ENCODE measurements at places on chromosomes 13 and 19.

DNA sequence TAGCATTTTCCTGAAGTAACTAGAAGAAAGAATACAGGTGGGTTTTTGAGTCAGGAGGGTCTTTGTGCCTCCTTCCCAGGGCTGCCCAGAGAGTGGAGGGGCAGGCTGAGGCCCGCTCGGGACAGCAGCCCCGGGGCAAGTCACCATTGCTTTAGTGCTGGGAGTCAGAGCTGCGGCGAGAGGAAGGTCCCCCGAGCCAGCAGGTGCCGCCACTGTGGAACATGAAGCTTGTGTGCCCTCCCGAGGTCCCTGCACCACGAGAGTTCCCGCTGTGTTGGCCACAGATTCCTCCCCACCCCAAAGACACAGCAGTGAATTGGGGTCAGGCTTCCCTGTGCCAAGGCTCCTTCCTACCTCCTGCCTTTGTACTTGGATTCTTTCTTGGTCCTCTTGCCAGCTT, 50.9 kb upstream of the TEX29 start:
- DNase-seq, result no peak

- no peak for DNase-seq
These were observed 16.1 kb downstream of the LSM14A start for GRCh38 chr19:34188408-34188807.

DNA sequence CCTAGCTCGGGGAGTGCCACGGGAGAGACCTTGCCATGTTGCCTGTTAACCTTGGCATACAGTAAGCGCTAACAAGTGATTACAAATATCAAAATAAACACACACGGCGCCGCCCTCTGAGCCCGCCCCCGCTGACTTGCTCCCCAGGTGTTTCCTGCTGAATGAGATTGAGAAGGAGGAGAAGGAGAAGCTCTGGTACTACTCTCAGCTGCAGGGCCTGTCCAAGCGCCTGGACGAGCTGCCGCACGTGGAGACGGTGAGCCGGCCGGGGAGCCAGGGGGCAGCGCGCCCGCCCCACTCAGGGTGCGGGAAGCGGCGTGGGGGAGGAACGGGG, 5.0 kb downstream of the APC2 start:
- DNase-seq, result no peak

DNA sequence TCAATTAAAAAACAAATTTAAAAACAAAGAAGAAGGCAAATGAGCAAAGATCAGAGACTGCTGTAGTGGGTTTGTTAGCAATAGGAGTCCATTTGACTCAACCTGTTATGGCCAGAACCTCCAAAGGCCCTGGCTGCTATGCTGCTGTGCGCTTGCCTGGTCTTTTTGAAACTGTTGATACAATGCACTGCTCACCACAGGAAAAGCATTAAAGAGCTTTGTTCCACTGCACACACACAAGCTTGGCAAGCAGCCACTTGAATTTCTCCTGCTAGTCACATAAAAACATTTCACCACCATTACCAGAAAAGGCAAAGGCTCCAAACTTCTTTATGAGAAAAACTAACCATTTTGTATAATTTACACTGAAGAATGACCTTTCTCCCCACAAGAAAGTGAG, 132.2 kb downstream of the FREM2 start:
- no peak for DNase-seq

- no peak for DNase-seq
These were observed 372.7 kb downstream of the ZNF536 start for GRCh38 chr19:30744741-30745475.

DNA sequence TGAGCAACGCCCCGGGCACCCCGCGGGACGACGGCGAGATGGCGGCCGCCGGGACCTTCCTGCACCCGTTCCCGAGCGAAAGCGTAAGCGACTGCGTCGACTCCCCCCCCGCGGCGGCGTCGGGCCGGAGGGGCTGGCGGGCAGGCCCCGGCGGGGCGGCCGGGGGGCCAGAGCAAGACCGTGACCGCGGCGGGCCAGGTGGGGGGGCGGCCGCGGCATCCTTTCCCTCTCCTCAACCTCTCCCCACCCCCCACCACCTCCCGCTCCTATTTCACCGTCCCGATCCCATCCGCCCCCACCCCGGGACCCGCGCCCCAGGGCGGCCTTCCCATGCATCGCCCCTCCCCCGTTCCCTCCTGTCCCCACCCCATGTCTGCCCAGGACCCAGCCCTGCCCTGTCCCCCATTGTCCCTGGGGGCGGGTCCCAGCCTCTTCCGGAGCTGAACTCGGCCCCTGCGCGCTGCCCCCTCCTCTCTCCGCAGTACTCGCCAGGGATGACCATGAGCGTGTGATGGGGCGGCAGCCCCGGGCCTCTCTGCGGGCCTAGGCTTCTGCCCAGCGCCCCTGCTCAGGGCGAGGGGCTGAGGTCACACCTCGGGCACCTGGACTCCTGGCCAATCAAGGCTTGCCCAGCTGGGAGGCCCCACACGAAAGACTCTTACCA, 4.1 kb downstream of the ISYNA1 start:
- DNase-seq, result no peak

DNA sequence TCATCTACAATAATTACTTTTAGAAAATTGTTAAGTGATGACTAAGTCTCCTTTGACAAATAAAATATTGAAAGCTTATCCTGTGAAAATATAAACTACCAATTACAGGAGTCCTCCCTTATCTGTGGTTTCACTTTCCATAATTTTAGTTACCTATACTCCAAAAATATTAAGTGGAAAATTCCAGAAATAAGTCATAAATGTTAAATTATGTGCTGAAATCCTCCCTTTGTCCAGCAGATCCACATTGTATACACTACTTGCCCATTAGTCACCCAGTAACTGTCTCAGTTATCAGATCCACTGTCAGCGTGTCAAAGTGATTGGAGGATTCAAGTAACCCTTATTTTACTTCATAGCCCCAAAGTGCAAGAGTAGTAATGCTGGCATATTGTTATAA, 98.1 kb downstream of the SERP2 start:
- DNase-seq, result peak; percentile 7

DNA sequence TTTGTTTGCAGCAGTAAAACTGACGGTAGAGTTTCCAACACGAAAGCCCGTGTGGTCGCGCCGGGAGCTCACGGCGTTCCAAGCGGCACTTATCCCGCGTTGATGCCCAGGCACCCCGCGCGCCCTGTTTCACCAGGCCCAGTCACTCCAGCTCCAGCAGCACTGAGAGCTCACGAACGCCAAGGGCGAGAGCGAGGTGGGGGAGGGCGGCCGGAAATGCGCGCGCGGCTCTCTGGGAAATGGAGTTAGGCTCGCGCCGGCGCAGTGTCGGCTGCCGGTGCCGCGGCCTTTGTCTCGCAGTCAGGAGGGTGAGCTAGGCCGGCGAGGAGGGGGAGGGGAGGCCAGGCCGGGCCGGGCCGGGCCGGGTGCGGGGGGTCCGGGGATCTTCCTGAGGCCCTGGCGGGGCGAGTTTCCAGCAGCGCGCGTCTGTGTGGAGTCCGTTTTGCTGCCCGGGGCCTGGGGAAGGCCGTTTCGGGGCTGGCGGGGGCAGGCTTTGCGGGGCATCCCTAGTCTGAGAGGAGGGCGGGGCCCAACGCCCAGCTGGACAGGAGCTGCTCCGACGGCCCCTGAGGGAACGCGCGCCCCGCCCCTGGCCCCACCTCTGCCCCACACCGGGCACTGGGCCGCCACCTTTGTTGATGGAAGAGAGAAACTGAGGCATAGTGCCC, at the start of gene ZNF135:
TSS of gene ZNF135 (plus strand) at position 280 of the 668 bp plus-strand sequence. CDS start 721 bp downstream, outside the sequence.
- peak; percentile 35 for DNase-seq

DNA sequence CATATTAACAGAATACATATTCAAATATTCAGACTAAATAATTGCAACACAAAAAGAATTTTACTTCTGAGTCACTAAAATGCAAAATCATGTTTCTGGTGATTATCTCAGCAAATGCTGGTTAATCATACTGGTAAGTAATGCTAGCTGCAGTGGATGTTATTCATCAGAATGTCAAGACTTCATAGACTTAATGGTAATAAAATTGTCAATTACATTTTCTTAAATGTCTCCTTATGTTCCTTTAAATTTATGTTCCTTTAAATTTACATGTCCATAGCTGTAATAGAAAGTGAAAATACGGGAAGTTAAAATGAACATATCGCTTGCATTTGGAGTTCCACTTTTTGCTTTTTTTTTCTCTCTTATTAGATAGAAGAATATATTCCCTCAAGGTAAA, 853.0 kb downstream of the SLITRK6 start:
- DNase-seq, result no peak

DNA sequence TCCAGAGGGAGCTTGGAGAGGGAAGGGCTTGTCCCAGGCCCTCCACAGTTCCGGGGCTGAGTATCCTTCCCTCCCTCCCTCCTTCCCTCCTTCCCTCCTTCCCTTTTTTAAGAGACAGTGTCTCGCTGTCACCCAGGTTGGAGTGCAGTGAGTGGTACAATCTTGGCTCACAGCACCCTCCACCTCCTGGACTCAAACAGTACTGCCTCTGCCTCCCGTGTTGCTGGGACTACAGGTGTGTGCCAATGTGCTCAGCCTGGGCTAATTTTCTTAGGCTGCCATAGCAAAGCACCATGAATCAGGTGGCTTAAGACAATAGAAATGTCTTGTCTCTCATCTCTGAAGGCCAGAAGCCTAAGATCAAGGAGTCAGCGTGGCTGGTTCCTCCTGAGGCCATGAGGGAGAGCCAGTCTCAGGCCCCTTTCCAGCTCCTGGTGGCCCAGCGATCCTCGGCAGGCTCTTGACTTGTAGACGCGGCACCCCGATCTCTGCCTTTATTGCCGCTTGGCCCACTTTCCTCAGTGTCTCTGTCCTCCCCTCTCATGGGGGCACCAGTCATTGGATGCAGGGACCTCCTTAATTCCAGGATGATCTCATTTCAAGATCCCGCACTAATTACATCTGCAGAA, 47.5 kb downstream of the CRTC1 start:
- DNase-seq, result no peak

GRCh38 chr13:90233933-90234672, 1113.4 kb upstream of the MIR17HG start:
- no peak for DNase-seq

DNA sequence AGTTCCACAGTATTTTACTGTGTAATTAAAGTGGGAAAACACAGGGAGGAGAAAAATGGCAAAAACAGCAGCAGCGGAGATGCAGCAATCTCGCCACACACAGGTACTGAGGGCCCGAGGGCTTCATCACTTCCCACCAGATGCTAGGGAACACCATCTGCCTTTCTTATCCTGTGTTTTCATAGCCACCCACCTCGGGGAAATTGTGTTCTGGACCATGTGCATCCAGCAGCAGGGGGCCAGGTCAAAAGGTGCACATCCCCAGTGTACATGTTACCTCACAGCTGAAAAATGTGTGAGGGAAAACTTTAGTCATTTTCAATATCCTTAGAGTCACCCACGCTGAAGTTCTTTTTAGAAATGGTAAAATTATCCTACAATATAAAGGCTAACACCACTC, 30.2 kb downstream of the PDCD5 start:
- no peak for DNase-seq

DNA sequence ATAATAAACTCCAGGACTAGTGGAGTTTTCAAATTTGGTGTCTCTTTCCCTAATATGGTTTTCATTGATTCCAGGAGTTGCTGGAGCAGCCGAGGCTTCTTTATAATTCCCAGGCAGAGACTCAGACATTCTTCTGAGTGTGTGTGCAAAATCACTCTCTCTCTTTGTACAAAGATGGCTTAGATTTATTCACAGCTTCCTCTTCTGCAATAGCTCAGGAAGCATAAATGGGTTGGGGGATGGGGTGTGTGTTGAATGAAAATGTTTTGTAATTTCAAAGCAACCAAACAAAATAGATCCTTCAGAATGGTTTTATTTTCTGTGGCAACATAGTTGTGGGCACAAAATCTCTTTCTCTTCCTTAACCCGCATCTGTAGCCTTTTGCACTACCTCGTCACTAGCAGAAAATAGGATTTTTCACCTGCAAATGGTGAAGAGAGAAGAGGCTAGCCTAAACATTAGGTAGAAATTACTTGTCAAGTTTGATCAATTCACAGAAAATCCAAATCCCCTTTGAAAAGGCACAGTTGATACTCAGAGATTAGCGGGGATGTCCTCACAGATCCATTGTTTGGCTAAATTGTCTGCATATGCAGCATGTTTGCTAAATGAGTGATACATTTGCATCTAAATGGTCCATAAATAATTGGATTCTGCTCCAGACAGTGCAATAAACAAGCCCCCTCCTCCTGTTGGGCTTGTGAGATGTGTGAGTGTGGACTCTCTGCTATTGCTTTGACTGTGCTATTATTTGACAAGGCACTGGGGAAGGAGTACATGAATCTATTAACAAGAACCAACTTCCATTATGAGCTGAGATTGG, 66.7 kb downstream of the CBY2 start:
- no peak for DNase-seq

- DNase-seq, result no peak
These were observed 4.2 kb upstream of the ZNF486 start for GRCh38 chr19:20162821-20163220.

DNA sequence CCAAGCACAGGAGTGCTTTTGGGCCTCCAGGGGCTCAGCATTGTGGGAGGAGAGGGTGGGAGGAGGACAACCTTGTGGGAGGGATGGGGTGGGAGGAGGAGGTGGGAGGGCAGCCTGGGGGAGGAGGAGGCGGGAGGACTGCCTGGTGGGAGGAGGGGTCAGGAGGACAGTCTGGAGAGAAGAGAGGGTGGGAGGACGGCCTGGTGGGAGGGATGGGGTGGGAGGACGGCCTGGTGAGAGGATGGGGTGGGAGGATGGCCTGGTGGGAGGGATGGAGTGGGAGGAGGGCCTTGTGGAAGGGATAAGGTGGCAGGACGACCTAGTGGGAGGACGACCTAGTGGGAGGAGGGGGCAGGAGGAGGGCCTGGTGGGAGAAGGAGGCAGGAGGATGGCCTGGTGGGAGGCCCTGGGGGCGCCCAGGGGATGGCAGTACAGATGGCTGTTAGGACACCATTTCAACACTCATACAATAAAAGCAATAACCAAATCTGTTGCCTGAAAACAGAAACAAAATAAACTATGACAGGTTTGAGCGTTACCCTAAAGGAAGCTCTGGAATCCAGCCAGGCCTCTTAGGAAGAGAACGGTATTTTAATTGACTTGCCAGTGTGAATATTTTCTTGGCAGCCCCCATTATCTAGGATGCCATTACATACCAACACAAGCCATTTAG, 63.7 kb downstream of the CRYL1 start:
- DNase-seq, result no peak

GRCh38 chr13:69856331-69856730, 251.3 kb upstream of the ATXN8OS start:
- DNase-seq, result no peak

- peak; percentile 19 for DNase-seq
These were observed 665 bp downstream of the TUBGCP3 start for GRCh38 chr13:112587212-112587763.

- no peak for DNase-seq
These were observed 1.5 kb upstream of the KLK11 start for GRCh38 chr19:51027873-51028272.

DNA sequence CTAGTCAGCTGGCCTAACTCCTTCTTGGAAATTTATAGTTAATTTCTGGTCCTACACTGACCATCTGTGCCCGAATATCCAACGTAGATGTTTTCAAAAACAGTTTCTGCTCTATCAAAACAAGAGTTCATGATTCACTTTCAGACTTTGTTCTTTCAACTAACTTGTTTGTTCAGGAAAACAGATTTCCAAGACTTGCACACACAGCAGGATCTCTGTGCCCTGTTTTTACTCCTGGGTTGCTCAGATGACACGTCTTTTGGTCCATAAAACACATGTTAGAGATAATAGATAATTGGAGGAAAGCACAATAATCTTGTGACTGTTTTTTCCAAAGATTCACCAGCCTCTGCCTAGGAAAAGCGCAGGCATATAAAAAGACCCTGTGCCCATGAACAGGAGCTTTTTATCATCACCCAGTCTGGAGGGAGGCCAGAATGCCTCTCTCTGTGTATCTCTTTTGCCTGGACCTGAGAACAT, 218.0 kb downstream of the IRS2 start:
- no peak for DNase-seq

GRCh38 chr13:42654722-42655121, 80.8 kb downstream of the TNFSF11 start:
- DNase-seq, result no peak

GRCh38 chr13:85216576-85216975, 582.6 kb downstream of the SLITRK6 start:
- no peak for DNase-seq

Measured in BJ (cell line).